Fibroblast of skin of right biceps (primary cell): ENCODE measurements at places on chromosomes 13 and 19.

DNA sequence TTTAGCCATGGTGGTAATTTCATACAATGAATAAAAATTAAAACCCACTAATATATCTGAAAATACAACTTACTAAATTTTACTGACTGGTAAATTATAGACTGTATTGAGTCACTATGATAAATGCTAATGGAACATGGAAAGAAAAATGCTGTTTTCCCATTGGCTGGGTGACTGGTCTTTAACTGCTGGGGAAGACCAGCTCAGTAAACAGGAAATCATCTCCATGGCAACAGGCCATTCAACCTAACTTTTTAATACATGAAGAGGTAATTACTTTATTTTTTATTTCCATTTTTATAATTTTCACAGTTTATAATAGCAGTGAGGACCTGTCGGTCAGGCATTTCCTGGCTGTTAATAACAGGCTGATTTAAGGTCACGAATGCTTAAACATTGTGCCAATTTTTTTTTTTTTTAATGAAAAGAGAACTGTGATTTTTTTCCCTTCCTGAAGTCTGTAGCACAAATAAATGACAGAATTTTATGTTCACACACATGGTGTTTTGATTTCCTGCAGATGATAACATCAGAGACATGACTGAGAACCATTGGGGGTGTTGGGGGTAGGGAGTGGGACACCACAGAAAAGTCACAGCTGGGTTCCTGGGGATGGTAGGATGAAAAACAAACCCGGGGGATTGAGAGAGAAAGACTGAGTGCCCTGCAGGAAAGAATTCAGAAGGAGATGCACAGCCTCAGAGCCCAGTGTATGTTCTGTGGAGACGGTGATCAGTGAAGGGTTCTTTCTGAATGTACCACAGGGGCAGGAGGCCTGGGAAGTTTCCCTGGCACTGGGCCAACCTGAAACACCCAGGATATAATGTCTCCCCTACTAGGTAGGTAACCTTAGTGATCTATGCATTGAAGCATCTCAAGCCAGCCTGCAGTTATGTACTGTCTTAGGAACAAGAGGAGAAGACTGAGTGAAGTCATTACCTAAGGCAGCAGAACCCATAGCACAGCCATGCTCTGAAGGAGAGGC, 297.1 kb downstream of the COG6 start:
- DNase-seq = peak; percentile 68

DNA sequence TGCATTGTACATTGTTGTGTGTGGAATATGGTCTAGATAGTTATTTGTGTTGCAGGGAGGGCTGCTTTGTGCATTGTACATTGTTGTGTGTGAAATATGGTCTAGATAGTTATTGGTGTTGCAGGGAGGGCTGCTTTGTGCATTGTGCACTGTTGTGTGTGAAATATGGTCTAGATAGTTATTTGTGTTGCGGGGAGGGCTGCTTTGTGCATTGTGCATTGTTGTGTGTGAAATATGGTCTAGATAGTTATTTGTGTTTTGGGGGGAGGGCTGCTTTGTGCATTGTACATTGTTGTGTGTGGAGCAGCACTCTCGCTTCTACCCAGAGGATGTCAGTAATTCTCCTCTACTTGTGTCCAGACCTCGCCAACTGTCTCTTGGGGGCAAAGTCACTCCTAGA, 36.3 kb upstream of the ZNF835 start:
- no peak for DNase-seq

GRCh38 chr13:21686751-21687391, 16.0 kb downstream of the FGF9 start:
- no peak for DNase-seq

- peak; percentile 11 for DNase-seq
Observed at GRCh38 chr13:84570831-84571230, 688.6 kb upstream of the SLITRK1 start.

DNA sequence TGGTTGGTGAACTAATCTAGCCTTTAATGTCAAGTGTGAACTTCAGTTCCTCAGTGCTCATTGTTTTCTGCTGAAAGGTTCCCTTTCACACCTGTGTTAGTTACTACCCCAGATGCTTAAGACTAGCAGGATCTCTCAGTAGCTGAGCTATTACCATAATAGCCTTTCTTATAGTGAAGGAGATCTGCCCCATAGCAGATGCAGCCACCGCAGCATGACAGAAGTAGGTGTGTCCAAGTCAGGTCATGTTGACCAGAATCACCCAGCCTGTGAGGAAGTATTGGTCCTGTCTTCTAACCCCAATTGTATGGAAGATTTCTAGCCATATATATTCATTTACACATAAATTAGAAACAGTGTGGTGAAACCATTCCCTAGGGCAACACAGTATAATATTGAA, 37.3 kb downstream of the ZAR1L start:
- DNase-seq = no peak

GRCh38 chr13:108830916-108831315, 201.5 kb downstream of the MYO16 start:
- DNase-seq = no peak

- DNase-seq = no peak
Observed at GRCh38 chr13:112178769-112179168, 111.8 kb downstream of the SOX1 start.

DNA sequence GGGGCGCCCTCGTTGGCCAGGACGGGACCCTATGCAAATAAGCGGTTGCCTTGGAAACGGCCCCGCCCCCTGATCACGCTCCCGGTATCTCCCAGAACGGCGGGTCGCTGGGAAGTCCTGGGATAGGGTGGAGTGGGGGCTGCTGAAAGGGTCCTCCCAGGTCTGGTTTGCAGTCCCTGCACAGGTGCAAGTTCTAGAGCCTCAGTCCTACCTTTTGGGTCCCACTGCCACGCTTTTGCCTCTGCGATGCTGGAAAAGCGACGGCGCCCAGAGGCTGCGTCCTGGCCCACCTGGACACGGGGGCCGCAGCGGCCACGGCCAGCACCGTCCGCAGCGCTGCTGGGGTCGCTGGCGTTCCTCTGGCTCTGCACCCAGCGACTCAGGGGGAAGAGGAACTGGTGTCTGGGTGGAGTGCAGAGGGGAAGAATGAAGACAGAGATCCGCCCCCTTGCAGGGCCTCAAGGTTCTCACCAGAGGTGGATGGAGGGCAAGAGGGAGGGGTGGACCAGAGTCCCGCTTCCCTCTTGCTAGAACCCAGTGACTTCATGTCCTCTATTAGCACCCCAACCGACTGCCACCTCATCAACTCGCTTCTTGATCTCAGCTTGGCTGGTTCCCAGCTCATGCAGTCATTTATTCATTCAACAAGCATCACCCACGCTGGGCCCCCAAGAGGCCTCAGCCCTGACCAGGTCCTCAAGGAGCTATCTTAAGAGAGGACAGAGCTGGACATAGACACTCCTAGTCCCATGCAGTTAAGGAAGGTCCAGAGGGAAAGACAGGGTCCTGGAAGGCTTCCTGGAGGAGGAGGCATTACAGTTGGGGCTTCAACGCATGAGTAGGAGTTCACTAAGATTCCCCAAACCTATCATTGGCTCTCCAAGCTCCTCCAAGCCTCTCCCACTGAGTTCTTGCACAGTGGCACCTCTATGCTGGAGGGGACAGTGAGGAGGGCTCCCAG, at the start of gene LRRC25:
Gene LRRC25, minus strand, starts transcription at position 381 of the 961 bp plus-strand sequence. CDS start 659 bp downstream, outside the sequence.
- DNase-seq = no peak

DNA sequence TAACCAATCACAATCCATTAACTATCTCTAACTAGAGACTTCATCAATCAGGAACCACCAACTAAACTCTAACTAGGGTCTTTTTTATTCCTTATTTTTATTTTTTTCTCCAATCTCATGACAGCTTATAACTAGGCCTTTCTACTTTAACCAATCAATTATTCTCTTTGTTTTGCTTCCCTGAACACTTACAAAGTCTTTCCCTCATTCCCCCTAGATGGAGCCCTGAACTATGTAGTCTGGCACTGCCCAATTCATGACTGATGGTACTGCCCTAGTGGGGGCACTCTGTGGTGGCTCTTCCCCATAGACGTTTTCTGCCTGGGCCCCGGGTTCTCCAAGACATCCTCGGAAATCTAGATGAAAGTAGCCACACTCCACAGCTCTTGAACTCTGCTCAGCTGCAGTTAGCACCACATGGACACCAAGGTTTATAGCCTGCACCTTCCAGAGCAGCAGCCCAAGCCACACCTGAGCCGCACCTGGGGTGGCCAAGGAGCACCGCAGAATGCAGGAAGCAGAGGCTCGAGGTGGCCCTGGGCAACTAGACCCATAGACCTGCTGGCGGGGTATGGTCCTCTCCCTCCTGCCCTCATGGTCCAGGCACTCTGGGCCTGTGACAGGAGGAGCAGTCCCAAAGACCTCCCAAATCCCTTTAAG, 6.6 kb downstream of the ATP7B start:
- no peak for DNase-seq

DNA sequence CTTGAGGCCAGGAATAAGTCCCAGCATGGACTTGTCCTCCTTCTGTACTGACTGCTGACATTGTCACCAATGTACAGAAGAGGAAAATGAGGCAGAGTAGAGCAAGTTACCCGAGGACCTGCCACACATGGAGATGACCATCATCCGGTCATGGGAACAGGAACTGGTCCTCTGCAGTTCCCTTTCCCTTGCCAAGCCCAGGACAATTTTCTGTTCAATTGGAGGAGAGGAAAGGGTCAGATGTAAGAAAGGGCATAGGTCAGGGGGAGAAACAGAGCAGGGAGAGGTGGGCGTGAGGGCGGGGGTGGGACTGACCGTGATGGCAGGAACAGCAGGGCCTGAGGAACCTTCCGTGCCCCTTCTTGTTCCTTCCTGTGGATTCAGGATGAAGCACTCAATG, 18.6 kb downstream of the PHLDB3 start:
- DNase-seq = no peak

DNA sequence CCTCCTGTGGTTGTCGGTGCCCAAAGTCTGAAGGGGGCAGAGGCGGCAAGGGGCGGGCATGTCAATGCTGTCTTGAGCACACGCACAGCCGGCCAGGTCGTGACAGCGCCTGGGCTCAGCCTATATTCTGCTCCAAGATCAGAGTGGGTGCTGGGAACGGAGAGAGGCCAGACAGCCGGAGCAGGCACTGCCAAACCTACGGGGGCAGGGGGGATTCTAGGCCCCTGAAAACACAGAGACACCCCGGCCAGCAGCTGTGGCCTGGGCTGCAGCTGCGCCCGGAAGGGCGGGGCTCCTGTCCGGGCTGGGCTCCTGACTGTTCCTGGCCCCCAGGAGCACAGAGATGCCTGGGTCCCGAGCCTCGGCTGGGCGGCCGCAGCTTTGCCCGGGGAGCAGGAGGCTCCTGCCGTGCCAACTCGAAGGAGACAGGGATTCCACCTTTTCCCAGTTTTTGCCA, 2662.9 kb upstream of the PCDH20 start:
- no peak for DNase-seq

- DNase-seq = no peak
Observed at GRCh38 chr19:41023193-41023592, 32.1 kb downstream of the CYP2B6 start.

DNA sequence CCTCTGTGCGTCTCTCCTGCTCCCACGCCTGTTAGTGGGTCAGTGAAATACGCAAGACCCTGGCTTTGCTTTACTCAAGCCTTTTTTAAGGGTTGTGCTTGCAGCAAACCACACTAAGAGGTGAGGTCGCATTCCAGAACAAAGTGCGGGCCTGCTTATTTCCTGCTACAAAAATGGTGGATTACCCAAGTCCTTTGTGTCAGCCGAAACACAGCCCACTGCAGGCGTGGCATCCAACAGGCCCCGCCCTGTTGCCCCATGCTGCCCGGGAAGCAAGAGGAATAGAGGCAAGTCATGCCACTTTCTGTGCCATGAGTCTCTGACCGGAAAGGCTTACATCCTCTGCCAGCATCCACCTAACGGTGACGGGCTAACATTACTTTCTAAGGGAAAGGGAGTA, 7.7 kb upstream of the IRS2 start:
- no peak for DNase-seq

GRCh38 chr13:46071590-46072249, 19.2 kb upstream of the ZC3H13 start:
- DNase-seq = no peak

GRCh38 chr13:27933580-27934328, 14.0 kb downstream of the PDX1 start:
- DNase-seq = no peak

DNA sequence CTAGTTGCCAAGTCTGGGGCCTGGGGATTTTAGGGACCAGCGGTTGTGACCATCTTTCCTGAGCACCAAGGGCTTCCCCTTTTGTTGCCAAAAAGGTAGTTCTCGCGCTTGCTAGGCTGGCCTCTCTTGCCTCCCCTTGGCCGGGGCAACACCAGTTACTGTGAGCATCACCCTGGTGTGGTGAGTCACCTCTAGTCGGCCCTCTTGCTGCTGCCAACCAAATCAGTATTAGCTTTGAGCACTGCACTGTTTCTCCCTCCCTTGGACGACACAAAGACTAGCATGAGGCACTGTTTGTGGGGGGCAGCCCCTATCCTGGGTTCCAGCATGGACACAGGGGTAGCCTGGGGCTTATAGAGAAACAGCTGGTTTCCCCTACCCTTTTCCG, 6.9 kb downstream of the SYDE1 start:
- DNase-seq = peak; percentile 37

DNA sequence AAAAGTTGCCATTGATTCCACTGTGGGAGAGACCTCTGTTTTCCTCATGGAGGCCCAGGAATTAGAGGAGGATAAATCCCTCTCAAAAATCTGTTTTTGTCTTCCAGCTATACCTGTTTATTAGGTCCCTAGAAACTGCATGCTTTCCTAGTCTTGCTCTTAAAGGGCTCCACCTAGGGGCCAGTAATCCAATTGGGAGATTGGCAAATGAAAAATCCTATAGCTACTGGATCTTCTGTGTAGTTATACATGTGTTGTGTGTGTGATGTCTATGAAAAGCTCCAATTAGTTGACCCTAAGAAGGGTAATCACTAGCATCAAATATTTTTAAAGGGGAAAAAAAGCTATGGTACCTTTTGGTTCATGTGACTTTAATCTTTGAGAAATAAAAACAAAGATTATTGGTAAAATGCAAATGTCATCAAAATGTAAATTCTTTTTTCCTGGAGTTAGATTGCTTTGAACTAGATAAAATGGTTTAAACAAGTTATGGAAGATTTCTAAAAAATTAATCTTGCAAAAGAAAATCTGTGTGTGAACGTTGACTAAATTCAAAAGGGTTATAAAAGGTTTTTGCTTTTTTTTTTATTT, 63.4 kb upstream of the C1QTNF9B start:
- peak; percentile 55 for DNase-seq

DNA sequence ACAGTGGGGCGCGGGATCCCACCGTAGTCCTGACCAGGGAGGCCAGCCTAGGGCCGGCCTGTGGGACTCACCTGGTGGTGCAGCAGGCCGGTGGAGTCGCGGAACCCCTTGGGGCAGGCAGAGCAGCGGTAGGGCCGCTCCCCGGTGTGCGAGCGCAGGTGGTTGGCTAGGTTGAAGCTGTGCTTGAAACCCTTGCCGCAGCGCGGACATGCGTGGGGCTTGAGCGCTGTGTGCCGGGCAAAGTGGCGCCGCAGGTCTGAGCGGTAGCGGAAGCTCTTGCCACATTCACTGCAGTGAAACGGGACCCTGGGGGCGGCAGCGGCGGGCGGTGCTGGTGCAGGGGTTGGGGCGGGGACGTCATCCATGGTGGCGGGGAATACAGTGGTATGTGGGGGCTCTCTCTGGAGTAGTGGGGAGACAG, 1.8 kb downstream of the FIZ1 start:
- DNase-seq = no peak
